ENCODE measurements at places on chromosomes 3 and 15.

DNA sequence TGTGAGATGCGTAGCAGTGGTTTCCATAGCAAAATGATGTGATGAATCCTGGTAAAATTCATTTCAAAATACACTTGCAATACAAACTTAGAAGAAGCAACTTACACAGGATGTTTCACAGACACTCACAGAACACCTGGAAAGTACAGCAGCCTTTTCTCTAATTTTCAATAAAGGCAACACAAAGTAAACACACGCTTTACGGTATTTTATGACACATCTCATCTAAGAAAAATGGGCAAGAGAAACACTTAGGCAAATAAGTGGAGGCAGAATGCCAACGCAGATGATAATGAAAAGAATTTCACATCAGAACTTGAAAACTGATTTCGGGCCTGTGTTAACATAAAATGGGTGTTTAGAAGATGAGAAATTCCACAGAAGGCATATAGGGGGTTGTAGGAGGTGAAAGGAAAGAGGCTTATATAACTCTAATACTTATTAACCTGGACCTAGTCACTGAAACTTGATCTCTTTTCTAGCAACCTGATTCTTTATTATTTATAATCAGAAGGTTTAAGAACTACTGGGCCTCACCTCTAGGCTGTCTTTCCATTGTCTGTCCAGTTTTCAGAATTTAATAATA is 25.6 kb upstream of the MAP3K13 start:
- DNase-seq = no peak

DNA sequence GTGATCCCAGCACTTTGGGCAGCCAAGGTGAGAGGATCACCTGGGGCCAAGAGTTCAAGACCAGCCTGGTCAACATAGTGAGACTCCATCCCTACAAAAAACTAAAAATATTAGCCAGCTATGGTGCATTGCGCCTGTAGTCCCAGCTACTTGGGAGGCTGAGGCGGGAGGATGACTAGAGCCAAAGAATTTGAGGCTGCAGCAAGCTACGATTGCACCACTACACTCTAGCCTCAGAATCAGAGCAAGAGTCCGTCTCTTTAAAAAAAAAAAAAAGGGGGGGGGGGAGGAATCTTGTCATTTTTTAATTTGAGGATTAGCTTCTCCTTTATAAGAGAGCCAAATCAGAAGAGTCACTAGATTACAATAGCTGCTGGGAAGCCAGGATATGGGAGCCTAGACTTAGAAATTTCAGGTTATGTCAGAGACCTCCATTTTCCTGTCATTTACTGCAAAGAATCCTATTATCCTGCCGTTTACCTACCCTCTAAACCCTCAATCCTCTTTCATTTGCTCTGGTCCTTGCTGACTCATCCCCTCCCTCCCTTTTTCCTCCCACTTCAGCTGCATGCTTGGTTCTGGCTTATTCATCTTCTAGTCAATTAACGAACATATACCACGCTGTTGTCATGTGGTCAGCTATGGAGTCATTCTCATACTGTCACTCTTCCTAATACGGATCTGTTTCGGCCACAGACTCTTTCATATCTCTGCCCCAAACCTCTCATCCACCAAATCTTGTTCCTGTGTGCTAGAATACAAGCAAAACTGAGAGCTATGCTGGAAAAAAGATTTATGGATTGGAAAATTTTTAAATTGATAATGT is 83.8 kb upstream of the PPIB start:
- no peak for DNase-seq

GRCh38 chr3:12579456-12579855 is 22.6 kb downstream of the MKRN2 start:
- no peak for DNase-seq

GRCh38 chr15:66404532-66404931 is 17.8 kb downstream of the MAP2K1 start:
- DNase-seq = no peak

- no peak for DNase-seq
Measured at GRCh38 chr3:123026565-123027291, 835 bp downstream of the SEMA5B start.

- no peak for DNase-seq
Measured at GRCh38 chr3:89565098-89565497, 457.7 kb downstream of the EPHA3 start.

- no peak for DNase-seq
Measured at GRCh38 chr15:54131410-54131809, 153.2 kb downstream of the UNC13C start.

DNA sequence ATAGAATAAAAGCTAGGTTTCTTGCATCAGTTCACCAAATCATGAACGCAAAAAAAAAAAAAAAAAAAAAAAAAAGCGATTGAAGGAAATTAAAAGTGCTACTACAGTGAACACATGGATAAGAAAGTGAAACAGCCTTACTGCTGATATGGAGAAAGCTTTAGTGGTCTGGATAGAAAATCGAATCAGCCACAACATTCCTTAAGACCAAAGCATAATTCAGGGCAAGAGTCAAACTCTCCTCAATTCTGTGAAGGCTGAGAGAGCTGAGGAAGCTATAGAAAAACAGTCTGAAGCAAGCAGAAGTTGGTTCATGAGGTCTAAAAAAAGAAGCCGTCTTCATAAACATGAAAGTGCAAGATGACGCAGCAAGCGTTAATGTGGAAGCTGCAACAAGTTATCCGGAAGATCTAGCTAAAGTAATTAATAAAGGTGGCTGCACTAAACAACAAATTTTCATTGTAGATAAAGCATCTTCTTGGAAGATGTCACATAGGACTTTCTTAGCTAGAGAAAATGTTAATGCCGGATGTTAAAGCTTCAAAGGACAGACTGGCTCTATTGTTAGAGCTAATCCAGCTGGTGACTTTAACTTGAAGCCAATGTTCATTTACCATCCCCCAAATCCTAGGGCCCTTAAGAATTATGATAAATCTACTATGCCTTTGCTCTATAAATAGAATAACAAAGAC is 19.2 kb downstream of the P3H2 start:
- no peak for DNase-seq

DNA sequence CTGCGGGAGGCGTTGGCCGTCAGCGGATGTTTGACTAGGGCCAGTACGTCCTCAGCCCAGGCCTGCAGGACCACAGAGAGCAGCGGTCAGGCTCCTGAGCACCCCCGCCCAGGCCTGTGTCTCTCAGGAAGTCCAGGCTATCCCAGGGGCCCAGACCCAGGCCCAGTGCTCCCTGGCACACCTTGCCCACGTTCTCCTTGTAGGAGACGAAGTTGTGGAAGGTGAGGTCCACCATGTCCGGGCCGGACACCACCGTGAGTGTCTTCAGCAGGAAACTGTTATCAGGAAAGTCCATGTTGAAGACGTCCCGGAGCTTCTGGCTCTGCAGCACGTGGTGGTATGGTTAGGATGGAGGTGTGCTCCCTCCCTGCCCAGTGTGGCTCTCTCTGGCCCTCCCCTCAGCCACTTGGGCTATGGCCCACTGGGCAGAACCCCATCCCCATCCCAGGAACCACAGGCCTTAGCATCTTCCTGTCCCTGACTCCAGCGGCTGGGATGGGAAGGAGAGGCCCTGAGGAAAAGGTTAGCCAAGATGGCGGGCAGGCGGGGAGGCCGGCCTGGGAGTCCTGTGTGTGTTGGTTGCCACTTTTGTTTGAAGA is 5.3 kb downstream of the PLCB2 start:
- no peak for DNase-seq

GRCh38 chr3:67381667-67382272 is 272.6 kb downstream of the SUCLG2 start:
- DNase-seq = no peak

DNA sequence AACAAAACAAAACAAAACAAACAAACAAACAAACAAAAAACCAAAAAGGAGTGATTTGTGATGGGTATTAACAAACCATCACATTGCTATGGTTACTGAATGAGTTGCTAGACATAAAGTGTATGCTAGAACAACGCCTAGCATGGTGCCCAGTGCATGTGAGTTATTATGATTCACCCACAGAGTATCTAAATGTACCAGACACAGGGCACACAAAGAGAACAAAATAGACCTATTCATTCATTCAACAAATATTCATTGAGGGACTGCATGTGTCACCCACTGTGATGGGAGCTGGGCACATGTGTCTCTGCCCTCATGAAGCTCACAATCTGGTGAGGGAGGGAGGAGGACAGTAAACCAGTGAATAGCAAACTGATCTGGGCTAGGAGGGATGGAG is 11.6 kb upstream of the ACAN start:
- no peak for DNase-seq

- DNase-seq = no peak
Measured at GRCh38 chr15:62899090-62899493, 143.5 kb upstream of the TPM1 start.

GRCh38 chr3:159925248-159925647 is 63.4 kb upstream of the IL12A start:
- DNase-seq = no peak

GRCh38 chr15:40859206-40859851 is 14.7 kb downstream of the RHOV start:
- peak; percentile 75 for DNase-seq

GRCh38 chr15:42547918-42548248 is 710 bp downstream of the LRRC57 start:
- DNase-seq = no peak

GRCh38 chr3:62870321-62870720 is 4.9 kb downstream of the CADPS start:
- no peak for DNase-seq

- no peak for DNase-seq
Measured at GRCh38 chr3:157786211-157786610, 283.0 kb upstream of the VEPH1 start.

GRCh38 chr3:125055331-125055912 is 375 bp downstream of the HEG1 start:
- peak; percentile 14 for DNase-seq

DNA sequence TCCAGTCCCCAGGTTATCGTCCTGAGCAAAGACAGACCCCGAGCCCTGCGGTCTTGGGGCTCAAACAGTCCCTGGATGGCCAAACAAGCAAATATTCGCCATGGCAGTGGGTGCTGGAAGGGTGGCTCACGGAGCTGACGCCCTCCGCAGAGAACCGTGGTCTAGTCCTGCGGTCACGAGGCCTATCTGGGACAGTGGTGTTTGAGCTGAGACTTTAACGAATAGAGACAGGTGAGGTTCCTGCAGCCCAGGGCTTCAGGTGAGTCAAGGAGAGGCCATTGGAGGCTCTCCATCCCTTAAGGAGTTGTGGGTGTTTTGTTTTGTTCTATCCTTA is 399 bp upstream of the SUCLG2 start:
- DNase-seq = no peak

DNA sequence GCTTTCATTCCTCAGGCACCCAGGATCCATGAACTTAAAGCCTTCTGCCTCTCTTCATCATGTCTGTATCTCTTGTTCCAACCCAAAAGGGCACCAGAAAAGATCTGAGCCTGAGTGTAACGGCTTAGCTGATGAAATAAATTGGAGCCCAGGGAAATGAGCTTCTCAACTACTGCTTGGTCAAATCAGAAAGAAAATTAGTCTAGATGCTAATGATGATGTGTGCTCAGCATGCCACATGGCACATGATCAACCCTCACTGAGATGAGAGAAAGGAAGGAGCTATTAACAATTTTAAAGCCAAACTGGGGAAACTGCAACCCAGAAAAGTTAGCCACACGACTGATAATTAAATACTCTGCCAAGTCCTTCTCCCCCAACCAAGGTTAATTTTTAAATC is 325.7 kb downstream of the CNTN3 start:
- DNase-seq = no peak

GRCh38 chr3:171230865-171231264 is 204.3 kb upstream of the SLC2A2 start:
- DNase-seq = no peak

DNA sequence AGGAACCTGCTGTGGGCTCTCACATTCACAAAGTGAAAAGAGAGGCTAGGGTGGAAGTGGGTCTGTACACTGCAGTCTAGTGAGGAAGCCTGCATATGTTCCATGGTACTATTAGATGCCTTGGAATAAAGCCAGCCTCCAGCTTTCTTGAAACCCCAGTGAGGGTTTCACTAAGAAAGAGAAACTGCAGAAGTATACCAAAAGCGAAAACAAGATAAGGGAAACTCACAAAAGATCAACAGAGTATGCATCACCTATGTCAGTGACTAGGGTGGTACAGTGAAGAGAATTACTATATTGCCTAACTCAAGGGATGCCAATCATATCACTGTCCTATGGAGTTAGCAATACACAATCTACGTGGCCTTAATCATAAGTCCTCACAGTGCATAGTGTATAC is 212.5 kb upstream of the GADL1 start:
- DNase-seq = no peak

GRCh38 chr3:151591441-151591840 is 130.6 kb upstream of the IGSF10 start:
- DNase-seq = no peak

DNA sequence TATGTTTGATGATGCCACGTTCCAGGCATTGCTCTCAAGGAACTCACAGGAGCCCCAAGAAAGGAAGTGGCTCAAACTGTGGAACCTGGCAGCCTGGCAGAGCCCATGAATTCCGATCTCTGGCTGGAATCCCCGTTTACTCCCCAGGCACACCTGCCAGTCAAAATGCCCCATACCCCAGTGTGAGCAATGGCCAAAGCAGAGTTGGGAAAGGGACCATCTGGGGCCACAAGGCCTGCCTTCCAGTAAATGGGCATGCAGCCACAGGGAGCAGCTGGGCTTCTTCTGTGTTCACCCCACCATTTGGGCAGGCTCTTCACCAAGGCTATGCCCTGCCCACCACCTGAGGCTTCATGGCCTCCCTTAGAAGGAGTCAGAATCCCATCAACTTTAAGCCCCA is 257.0 kb upstream of the GOLGA6L4 start:
- DNase-seq = no peak

GRCh38 chr3:64072126-64072525 is 48.8 kb upstream of the PSMD6 start:
- DNase-seq = no peak

DNA sequence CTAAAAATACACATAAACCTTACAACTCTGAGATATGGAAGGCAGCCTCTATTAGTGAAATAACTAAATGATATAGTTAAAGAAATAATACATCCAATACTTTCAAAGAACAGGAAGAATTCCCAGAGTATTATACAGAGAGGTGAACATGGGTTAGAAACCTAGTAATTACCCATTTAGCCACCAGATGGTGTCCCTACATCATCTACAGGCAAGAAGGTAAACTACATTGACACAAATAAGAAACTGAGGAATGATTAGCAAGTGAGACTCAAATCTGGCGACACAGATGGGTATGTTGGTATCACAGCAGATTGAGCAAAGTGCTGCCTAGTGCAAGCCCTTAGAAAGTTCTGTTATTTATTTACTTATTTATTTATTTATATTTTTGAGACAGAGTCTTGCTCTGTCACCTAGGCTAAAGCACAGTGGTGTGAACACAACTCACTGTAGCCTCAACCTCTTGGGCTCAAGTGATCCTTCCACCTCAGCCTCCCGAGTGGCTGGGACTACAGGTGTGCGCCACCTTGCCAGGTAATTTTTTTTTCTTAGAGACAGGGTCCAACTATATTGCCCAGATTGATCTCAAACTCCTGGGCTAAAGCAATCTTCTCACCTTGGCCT is 28.2 kb downstream of the NEK4 start:
- DNase-seq = no peak

- no peak for DNase-seq
Measured at GRCh38 chr3:51722362-51722761, 15.5 kb downstream of the GRM2 start.
